ENCODE measurements at places on chromosomes 12 and 14.

DNA sequence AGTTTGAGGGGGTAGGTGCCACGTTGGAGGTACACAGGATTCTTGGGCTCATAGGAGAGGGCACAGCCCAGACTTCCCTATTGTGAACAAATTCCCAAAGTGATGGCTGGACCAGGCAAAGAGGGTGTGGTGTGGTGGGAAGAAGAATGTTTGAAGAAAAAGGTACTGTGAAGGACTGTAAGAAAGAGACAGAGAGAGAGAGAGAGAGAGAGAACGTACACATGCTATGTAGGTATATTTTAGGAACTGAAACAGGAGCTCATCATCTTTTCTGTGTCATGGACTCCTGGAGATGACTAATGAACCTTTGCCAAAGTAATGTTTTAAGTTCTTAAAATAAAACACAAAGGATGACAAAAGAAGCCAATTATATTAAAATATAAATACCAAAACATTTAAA is 24.5 kb downstream of the SLC17A8 start:
- no peak for DNase-seq

DNA sequence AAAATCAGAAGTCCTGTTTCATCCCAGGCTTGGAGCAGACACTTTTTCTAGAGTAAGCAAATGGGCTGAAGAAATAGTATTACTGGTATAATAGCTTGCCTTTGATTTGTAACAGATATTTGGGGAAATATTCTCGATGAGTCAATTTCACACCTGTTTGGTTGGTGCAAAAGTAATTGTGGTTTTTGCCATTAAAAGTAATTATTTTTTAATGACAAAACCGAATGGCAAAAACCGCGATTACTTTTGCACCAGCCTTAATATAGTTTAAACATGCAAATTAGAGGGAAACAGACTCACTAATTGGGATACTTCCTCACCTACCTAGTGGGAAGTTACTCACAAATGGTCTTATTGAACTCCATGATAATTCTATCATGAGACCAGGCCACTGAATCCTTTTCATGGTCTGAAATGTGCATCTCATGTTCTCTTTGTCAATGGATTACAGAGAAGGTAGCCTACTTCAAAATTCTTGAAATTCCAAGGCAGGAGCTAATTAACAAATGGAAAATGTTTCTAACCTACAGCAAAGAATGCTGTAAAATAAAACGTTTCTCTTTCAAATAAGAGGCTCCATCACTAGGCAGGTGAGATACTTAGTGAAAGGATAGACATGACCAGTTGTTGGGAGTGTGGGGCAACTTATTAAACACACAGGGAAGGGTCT is 391.3 kb downstream of the EMP1 start:
- DNase-seq: no peak

DNA sequence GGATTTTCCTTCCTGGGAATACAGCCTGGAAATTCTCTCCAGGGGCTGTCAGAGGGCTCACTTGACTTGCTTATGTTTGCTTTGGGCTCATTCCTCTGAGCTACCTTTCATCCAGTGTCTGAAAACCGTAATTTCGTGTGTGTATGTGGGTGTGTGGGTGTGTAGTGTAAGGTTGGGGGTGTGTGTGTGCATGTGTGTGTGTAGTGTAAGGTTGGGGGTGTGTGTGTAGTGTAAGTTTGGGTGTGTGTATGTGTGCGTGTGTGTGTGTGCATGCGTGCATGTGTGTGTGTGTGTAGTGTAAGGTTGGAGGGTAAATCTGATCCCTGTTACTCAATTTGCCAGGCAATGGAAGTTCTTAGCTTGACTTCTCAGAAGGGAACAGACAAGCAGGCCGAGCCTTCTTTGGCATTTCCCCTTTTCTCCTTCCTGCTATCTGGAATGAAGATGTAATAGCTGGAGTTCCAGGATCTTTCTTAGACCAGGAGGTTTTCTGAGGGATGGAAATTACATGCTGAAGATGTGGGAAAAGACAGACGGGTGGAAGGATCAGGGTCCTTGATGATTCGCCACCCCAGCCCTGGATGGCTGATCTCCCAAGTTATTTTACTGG is 15.5 kb upstream of the BEGAIN start:
- DNase-seq: no peak

- peak; percentile 67 for DNase-seq
Observed at GRCh38 chr12:55019784-55020183, at the start of gene NEUROD4. NEUROD4 (plus strand) TSS chr12:55019974; CDS start chr12:55026440, 6,466 bp downstream.

DNA sequence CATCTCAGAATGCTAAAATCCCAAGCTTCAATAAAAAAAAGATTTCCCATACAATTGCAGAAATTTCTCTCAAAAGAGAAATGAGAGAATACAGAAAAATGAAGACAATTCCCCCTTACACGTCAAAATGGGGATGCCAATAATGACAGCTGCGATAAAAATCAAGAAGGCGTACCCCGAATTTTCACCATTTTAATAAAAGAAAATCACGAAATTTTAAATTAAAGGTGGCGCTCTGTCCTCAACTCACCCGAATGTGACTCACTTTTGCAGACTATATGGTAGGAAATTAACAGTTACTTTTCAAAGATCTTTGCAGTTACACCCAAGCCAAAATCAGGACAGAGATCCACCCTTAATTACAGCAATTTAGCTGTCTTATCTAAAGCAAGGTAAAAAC is 2.1 kb downstream of the ATP2B1 start:
- DNase-seq: no peak

DNA sequence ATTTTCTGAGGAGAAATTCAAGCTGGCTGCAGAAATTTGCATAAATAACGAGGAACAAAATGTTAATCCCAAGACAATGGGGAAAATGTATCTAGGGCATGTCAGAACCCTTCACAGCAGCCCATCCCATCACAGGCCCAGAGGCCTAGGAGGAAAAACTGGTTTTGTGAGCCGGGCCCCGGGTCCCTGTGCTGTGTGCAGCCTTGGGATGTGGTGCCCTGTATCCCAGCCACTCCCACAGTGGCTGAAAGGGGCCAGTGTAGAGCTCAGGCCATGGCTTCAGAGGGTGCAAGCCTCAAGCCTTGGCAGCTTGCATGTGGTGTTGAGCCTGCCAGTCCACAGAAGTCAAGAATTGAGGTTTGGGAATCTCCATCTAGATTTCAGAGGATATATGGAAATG is 57.7 kb downstream of the NPAS3 start:
- no peak for DNase-seq
